ENCODE measurements at places on chromosomes 2 and 18. TPM values are rescaled to one million over a fixed set of nuclear protein-coding genes. Genes with fewer than 3 reads are reported as not detected.

Gene SIX3
- not detected for total RNA-seq

GRCh38 chr2:217555081-217555876 lies 447.5 kb downstream of the TNS1 start:
- no peak for DNase-seq

DNA sequence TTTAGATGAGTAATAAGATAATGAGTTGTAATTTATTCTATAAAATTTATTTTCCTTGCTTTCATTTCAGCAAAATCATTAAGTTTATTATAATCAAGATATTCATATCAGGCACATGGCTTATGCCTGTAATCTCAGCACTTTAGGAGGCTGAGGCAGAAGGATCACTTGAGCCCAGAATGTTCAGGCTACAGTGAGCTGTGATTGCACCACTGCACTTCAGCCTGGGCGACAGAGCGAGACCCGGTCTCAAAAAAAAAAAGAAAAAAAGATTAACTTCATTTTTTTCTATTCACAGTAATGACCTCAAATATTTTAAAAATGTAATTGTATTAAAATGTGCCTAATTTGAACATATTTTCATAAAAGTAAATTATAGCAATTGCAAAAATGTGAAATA lies 67.9 kb downstream of the ACYP2 start:
- DNase-seq = no peak

- no peak for DNase-seq
These were observed 86.3 kb downstream of the SEMA4F start for GRCh38 chr2:74740395-74740740.

DNA sequence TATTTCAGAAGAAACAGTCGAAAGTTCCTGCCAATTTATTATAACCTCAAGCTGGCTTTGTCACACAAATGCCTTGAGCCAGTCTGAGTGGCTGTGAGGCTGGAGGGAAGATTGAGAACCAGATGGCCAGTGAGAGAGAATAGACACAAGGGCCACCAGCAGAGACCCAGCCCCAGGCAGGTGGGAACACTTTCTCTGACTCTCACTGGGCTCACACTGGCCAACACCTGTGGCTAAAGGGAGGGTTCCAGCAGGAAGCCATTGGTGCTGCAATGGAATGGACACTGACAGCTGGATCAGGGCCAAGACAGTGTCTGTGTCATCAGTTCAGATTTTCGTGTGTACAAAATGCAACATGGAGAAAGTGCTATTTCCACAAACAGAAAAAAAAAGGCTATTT lies 29.9 kb downstream of the LOXHD1 start:
- DNase-seq = no peak

DNA sequence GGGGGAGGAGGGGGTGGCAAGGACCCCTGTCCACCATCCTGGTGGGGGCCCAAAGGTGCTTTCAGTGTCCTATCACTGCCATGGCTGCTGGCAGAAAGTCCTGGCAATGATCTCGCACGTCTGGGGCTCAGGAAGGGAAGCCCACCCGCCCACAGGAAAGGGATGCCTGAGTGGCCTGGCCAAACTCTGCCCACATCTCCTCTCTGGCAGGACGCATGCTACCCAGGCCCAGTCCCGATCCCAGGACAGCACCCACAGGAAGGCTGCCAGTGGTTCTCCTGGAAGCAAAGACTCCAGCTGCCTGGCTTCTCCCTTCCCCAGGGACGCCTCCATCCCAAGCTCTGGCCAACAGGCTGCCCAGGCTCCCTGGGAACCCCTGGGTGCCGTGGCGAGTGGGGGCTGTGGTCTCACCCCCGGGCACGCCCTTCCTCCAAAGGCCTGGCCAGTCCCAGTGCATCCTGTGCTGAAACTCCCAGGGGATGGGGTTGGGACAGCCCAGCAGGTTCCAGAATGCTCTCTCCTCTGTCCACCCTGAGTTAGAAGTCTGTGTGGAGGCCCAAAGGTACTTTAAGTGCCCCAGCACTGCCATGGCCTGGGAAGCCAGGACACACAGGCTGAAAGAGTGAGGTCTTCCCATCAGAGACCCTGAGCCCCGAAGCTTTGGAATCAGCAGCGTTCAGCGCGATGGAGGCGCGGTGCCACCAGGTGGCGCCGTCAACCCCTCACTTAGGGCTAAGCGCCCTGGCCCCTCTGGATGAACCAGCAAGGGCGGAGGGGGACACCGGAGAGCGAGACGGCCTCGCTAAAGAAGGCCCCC lies 29.8 kb upstream of the TAF1B start:
- peak; percentile 77 for DNase-seq

- peak; percentile 52 for DNase-seq
These were observed 391.0 kb downstream of the CDH2 start for GRCh38 chr18:27785815-27786471.

GRCh38 chr2:233686928-233687327 lies 5.2 kb downstream of the UGT1A7 start:
- no peak for DNase-seq

DNA sequence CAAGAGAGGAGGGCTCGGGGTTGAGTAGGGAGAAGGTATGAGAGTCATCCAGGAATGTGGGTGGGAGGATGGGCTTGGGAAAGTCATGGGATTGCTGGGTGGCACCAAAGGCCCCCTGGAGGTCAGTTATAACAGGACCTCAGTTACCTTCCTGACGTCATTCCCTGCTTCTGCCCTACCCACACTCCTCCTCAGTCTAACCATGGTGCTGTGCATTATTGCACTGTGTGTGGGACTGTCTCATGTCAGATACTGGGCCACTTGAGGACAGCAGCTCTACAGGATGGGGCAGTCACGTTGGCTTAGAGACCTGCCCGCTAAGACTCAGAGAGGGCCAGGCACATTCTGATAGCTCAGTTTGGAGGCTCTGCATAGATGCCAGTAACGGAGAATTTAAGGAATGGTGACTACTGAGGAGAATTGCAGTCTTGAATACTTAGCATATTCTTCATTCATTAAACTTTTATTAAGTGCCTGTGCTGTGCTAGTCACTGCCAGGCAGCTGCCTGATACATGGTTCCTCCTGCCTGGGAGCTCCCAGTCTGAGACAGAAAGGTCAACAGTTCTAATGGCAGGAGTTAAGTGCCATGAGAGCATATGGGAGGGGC lies 90.5 kb downstream of the LAMA3 start:
- peak; percentile 18 for DNase-seq

- DNase-seq = no peak
These were observed 52.1 kb upstream of the SLC66A3 start for GRCh38 chr2:11102956-11103860.

Gene GNLY
- 12.1 TPM for total RNA-seq

- DNase-seq = peak; percentile 74
These were observed 24.5 kb upstream of the MMADHC start for GRCh38 chr2:149612122-149612521.

DNA sequence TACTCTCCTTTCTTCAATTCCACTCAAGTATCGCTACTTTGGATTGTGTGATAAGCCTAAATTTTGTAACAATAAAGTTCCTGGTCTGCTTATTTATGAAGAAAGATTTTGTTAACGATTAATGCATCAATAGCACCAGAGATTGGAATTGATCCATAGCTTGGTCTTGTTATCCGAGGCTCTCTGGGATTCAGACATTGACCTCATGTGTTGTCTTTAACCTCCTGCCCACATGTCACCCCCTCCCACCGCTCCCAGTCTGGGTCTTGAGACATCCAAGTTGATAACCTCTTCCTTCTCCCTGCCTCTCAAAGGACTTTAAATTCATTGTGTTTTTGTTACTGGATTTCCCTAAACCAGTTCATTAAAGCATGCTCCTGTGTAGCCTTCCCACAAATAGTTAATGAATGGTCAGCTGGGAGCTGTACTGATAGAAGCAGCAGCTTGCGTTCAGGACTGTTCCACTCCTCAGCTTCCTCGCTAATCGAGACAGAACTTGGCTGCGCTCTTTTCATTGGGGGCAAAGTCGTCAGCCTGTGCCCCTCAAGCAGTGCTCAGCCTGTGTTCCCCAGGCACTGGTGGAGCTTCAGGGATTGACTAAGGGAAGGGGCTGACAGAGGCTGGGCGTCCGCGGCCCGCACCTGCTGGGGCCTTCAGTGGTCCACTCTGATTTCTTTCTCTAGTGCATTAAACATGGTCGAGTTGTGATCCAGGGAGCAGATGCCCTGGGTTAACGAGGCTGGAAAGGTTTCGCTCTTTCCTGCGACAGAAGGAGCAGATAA lies 18.9 kb downstream of the ASB1 start:
- no peak for DNase-seq

Gene DYNAP
- total RNA-seq = not detected

DNA sequence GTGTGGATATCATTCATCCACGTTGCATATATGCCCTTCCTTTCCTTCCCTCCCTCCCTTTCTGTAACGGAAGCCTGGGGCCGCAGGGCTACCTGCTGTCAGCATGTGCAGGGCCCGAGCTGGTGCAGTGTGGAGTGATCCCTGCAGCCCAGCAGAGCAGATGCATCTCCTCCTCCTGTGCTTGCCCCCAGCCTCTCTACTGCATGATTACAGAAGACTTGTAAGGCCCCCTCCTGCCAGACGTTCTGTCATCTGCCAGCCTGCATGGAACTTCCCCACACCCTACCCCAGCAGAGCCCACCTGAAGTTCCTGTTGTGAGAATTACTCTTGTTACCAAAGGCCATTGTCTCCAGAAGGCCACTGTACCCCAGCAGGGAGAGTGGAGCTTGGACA lies 67.5 kb upstream of the FOSL2 start:
- no peak for DNase-seq

DNA sequence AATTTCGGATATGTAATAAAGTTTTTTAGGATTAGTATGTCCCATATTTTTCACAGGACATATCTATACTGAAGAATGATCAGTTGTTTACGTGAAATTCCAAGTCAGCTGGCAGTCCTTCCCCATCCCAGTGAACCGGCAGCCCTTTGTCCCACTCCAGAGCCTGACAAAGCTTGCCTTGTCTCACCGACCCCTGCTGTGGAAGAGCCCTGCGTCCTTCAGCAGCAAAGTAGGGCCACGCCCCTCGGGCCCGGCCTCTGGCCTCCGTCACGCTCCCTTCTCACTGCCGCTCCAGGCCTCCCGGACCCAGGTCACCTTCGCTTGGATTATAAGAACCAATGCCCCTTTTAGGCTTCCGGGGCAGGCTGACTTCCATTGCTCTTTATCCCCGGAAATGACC lies 89.8 kb upstream of the TGIF1 start:
- peak; percentile 30 for DNase-seq

- DNase-seq = no peak
These were observed 138.1 kb downstream of the DNAH6 start for GRCh38 chr2:84654414-84654813.

- no peak for DNase-seq
These were observed 117.3 kb downstream of the MIB1 start for GRCh38 chr18:21857871-21858270.

GRCh38 chr2:7015007-7015950 lies 98.1 kb downstream of the RNF144A start:
- DNase-seq = peak; percentile 50

Gene G6PC2
- not detected for total RNA-seq

DNA sequence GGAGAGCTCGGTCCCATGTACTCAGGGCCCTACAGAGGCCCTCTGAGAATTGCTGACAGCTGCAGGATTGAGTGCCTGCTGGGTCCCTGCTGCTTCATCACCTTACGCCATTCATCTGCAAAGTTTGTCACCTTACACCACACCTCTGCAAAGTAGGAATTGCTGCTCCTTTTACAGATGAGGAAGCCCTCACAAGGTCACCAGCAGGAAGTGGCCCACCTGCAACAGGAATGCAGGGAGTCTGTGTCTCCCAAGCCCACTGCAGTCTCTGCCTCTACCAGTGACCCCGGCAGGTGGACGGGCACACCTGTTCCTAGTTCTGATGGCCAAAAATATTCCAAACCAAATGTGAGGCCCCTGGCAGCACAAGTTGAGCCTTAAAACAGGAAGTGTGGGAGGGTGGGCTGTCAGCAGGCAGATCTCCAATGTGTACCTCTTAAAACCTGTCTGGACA lies 441.4 kb downstream of the NBAS start:
- DNase-seq = no peak

DNA sequence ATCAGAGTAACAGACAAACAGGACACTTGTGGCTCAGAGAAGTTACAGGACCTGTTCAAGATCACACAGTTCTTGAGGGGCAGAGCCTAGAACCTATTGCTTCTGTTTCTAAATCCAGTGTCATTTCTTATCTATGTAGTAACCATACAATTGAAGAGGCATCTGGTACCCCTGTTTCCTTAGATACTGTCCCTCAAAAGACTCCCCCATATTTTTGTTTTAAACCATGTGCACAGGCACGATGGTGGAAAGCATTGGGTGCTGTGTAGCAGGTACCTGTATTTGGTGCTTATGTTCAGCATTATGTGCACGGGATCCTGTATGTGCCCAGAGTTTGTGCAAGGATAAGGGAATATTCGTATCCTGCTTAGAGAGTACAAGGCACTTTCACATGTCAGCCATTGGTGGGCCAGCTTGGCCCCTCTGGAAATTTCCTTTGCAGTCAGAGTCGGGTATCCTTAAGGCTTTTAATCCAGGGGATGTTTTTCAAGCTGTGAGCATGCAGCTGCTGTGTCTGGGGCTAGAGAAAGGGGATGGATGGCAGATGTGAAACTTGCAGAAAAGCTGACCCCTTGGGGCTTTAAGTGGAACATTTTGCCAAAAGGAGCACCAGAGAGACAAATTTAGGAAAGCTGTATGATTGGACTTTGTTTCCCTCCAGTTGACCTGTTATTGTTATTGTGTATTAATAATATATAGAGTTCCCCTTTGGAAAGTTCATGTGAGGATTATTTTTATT lies 2.1 kb downstream of the LBH start:
- no peak for DNase-seq

DNA sequence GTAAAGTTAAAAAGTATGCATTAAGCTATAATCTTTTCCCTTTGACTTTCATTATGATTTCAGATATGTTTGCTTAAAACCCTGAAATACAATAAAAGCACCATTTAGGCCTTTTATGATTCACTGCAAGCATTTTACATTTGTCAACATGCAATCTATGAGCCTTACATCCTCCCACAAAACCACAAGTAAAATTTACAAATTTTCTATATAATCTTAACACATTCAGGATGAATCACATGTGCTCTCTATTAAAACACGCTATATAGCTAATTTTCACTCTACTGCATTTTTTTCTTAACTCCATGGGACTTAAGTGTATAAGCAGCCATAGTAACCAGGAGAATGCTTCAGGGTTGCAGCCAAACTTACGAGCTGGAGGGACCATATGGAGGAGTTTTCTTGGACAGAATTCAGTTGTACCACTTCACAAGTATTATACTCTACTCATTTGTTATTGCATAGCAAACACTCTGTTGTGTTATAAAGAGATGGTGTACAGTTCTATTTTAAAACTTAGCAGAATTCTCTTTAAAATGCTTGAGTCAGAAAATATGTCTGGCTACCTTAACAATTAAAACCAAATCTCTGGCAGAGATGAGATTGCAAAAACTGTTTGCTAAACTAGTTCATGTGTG lies 293.2 kb downstream of the ALK start:
- DNase-seq = peak; percentile 19

Gene CDH7
- 0.40 TPM for total RNA-seq

- no peak for DNase-seq
These were observed 73.3 kb downstream of the NDUFA10 start for GRCh38 chr2:239951825-239952224.

GRCh38 chr2:178331474-178332432 lies 119.2 kb downstream of the PRKRA start:
- peak; percentile 55 for DNase-seq
